ENCODE measurements at places on chromosomes 4 and X. TPM values are rescaled to one million over a fixed set of nuclear protein-coding genes. Genes with fewer than 3 reads are reported as not detected.

Gene MGST2
- 56.3 TPM for total RNA-seq

Gene ODAPH
- total RNA-seq, result not detected

Gene STOX2
- total RNA-seq, result 2.4 TPM

Gene TASL
- total RNA-seq, result not detected

Gene GPRASP1
- total RNA-seq, result 0.42 TPM

Gene MAGEA3
- total RNA-seq, result 2.7 TPM

Gene RS1
- not detected for total RNA-seq

Gene P2RY4
- total RNA-seq, result not detected

Gene GUCY1A1
- not detected for total RNA-seq

Gene SPACA5
- not detected for total RNA-seq

Gene MAPK10
- total RNA-seq, result 0.61 TPM

Gene USP17L10
- total RNA-seq, result not detected

Gene CT45A10
- not detected for total RNA-seq

Gene ARMCX4
- 0.34 TPM for total RNA-seq

Gene HAND2
- 0.31 TPM for total RNA-seq

Gene GAGE1
- total RNA-seq, result not detected

Gene NDNF
- total RNA-seq, result not detected

Gene NSUN7
- 0.13 TPM for total RNA-seq

Gene HOPX
- total RNA-seq, result not detected

Gene SMARCA1
- total RNA-seq, result 65.7 TPM

Gene TMPRSS11F
- total RNA-seq, result not detected

Gene USP17L19
- total RNA-seq, result not detected

Gene CXorf49
- not detected for total RNA-seq

Gene FRMD7
- total RNA-seq, result not detected

Gene UBA6
- total RNA-seq, result 21.0 TPM

Gene OPN1MW2
- total RNA-seq, result not detected

Gene SH2D1A
- not detected for total RNA-seq

Gene PCDH19
- 0.04 TPM for total RNA-seq

Gene ATP2B3
- not detected for total RNA-seq

Gene SLC6A14
- not detected for total RNA-seq

Gene PAGE2B
- not detected for total RNA-seq

Gene HDX
- total RNA-seq, result 4.3 TPM

Gene FGFBP1
- 5.1 TPM for total RNA-seq

Gene STK32B
- total RNA-seq, result 18.0 TPM

Gene SPANXD
- not detected for total RNA-seq

Gene MND1
- 21.1 TPM for total RNA-seq

Gene ZNF630
- total RNA-seq, result 0.49 TPM

Gene CXCR3
- 0.15 TPM for total RNA-seq

Gene COL25A1
- not detected for total RNA-seq

Gene REPS2
- total RNA-seq, result 1.2 TPM

Gene GALNT7
- total RNA-seq, result 34.6 TPM

Gene RIPPLY1
- not detected for total RNA-seq

Gene MAGEA9B
- total RNA-seq, result not detected

Gene PPP2R2C
- 40.8 TPM for total RNA-seq

Gene LRIT3
- total RNA-seq, result not detected

Gene MTTP
- not detected for total RNA-seq

Gene CHRNA9
- 1.6 TPM for total RNA-seq

Gene KLHL4
- 4.9 TPM for total RNA-seq

Gene FABP2
- not detected for total RNA-seq

Gene NAP1L2
- total RNA-seq, result 0.73 TPM

Gene KCTD8
- not detected for total RNA-seq

All from A549 treated with ZK216348 at 1 μM for 4 hours (cell line).